Upper lobe of left lung (tissue), 6 donors: ENCODE measurements at places on chromosomes 4 and X. TPM values are rescaled to one million over a fixed set of nuclear protein-coding genes. Genes with fewer than 3 reads are reported as not detected.

MAGEE2 gene
- not detected for total RNA-seq

RBM47 gene
- 448 TPM for total RNA-seq

DNA sequence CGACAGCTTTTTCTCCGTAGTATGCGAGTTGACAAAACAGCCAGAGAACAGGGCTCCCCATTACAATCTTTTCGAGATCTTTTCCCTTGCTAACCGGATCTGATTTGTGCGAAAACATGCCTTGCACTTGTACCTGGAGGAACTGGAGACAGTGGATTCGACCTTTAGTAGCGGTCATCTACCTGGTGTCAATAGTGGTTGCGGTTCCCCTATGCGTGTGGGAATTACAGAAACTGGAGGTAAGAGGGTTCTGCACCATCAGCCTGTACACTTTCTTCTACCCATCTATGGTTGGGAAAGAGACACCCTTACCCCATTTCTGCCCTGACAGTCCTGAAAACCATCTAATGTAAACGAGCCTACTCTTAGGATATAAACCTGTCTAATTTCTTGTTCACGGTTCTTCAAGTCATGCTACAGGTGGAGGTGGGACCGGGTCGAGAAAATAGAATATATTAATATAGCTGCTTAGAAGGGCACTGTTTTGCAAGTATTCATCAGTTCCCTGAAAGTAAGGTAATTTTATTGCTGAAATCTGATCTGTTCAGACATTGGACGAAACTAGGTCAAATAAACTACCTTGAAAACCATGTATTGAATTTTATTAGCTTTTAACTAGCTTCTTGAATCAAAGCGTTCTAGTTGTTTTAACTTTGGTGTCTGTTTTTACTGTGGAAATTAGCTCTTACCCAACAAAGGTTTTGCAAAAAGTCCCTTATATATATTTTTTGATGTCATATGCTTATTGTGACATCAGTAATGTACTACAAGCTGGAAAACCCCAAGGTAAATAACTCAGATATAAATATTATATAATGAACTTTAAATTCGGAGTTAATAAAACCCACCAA, 869 bp downstream of the TMEM184C start:
- no peak for DNase-seq
- H3K27ac ChIP-seq: peak overlapping the region; percentile 92

DNA sequence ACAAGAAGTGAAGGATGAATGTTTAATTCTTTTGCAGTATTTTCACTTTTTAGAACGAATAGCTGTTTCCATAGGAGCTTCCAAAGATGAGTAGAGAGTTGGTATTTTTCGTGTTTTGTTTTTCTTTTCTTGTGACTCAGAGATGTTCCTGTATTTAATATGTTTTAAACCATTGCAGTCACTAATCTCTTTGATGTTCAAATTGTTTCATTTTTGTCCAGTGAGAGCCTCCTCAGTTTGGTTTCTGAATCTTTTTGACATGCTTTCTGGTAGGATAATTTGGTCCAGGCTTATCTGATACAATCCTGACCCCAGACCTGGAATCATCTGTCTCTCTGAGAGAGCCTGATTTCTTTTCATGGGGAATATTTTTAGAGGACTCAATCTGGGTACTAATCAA, 41.6 kb downstream of the BEX3 start:
- no peak for DNase-seq
- H3K4me3 ChIP-seq: no peak overlapping the region
- H3K36me3 ChIP-seq: no peaks in the 10 kb centered on the region
- H3K4me1 ChIP-seq: no peaks in the 10 kb centered on the region
- H3K27me3 ChIP-seq: no peaks in the 10 kb centered on the region

- peaks cover 26% of the 10 kb centered on the region for H3K4me1 ChIP-seq
- peak overlapping the region; percentile 89 for H3K27ac ChIP-seq
- no peaks in the 10 kb centered on the region for H3K36me3 ChIP-seq
- no peaks in the 10 kb centered on the region for H3K27me3 ChIP-seq
- peak; percentile 71 for DNase-seq
- H3K4me3 ChIP-seq: peak overlapping the region; percentile 27
Measured at GRCh38 chrX:49166914-49167739, 4.6 kb downstream of the MAGIX start.

DNA sequence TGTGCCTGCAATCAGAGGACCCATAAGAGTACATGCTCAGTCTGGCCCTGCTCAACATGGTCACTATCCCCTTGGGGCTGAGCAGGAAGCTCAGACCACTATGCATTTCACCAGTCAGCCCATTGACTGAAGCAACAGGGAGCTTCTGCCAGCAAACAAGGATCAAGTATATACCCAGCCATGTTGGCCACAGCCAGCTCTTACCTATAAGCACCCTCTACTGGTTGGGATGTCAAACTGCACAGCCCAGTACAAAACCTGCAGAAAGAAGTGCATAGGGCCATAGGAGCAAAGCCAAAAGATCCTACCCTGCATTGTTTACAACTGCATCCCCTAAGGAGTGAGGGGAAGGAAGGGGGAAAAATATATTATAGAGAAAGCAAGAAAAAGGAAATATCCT, 214.4 kb upstream of the CPEB2 start:
- no peaks in the 10 kb centered on the region for H3K27me3 ChIP-seq
- no peak for DNase-seq
- H3K4me3 ChIP-seq: no peak overlapping the region
- H3K4me1 ChIP-seq: no peaks in the 10 kb centered on the region

- no peaks in the 10 kb centered on the region for H3K27me3 ChIP-seq
- H3K27ac ChIP-seq: no peak overlapping the region
- H3K36me3 ChIP-seq: no peaks in the 10 kb centered on the region
- H3K4me1 ChIP-seq: no peaks in the 10 kb centered on the region
- no peak overlapping the region for H3K4me3 ChIP-seq
Measured at GRCh38 chr4:125794989-125795388, 480.2 kb downstream of the FAT4 start.

- H3K36me3 ChIP-seq: no peaks in the 10 kb centered on the region
- DNase-seq: no peak
- H3K4me1 ChIP-seq: no peaks in the 10 kb centered on the region
Measured at GRCh38 chrX:111151764-111152163, 55.8 kb downstream of the PAK3 start.

DNA sequence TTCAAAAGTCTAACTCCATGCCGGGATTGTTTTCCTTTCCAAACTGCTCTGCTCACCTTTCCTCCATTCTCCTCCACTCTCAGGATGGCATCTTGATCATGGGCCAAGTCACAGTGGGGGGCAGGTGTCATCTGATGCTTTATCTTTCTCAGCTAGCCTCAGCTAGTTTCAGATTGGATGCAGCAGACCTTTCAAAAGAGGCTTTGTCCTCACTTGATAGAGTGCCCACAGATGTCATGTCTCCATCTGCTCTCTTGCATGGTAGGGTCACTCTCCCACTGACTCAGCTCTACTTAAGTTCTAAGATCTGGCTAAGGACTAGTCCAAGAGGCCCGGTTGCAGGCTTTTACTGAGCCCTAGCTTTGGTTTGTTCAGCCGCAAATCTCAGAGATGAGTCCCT, 341.8 kb upstream of the GALNT7 start:
- no peaks in the 10 kb centered on the region for H3K36me3 ChIP-seq
- H3K4me1 ChIP-seq: no peaks in the 10 kb centered on the region
- no peaks in the 10 kb centered on the region for H3K27me3 ChIP-seq
- H3K4me3 ChIP-seq: no peak overlapping the region
- H3K27ac ChIP-seq: no peak overlapping the region

DNA sequence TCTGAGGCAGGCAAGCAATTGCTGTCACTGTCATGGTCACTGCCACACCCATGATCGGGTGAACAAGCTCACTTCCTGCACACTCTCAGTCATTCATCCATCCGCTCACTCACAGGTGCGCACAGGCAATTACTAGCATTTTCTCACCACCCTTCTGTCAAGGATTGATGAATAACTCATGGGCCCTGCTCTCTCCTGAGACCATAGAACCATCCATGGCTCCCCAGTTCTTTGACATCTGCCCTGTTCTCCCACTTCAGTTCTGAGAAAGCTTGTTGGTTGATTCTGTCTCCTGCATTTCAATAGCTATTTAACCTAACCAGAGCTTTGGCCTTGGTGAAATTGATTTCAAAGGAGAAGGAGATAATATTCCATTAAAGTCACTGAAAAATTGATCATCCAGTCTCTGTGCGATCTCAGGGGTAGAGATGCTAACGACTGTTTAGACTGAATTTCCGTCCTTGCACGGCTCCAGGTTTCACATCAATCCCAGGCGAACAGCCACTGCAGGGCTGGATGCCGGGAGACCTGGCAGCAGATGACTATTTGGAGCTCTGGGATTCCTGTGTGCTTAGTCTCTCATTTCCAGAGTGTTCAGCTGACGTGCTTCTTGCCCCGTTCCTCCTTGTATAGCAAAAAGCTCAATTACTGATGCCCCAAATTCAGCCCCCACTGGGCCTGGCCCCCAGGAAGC, 36.9 kb upstream of the ADRA2C start:
- H3K4me1 ChIP-seq: peaks cover 8% of the 10 kb centered on the region
- H3K36me3 ChIP-seq: no peaks in the 10 kb centered on the region
- no peaks in the 10 kb centered on the region for H3K27me3 ChIP-seq
- DNase-seq: no peak
- no peak overlapping the region for H3K27ac ChIP-seq

DNA sequence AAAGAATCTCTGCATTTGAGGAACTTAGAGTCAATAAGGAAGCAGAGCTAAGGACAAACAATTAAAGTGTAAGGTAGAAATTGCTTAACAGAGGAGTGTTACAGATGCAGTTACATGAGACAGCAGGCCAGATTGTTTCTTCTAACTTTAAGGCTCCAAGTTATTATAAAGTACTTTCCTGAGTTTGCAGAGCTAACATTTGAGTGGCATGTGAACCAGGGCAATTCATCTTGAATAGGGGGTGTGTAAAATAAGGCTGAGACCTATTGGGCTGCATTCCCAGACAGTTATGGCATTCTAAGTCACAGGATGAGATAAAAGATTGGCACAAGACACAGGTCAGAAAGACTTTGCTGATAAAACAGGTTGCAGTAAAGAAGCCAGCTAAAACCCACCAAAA, 7.6 kb upstream of the LNX1 start:
- no peak overlapping the region for H3K4me3 ChIP-seq
- H3K4me1 ChIP-seq: no peaks in the 10 kb centered on the region
- H3K36me3 ChIP-seq: no peaks in the 10 kb centered on the region
- H3K27ac ChIP-seq: no peak overlapping the region
- H3K27me3 ChIP-seq: no peaks in the 10 kb centered on the region

GRCh38 chr4:23962462-23962861, 72.6 kb upstream of the PPARGC1A start:
- H3K27ac ChIP-seq: no peak overlapping the region
- DNase-seq: no peak
- no peaks in the 10 kb centered on the region for H3K36me3 ChIP-seq
- H3K27me3 ChIP-seq: no peaks in the 10 kb centered on the region
- H3K4me3 ChIP-seq: no peak overlapping the region

- no peaks in the 10 kb centered on the region for H3K4me1 ChIP-seq
- DNase-seq: no peak
- H3K27ac ChIP-seq: no peak overlapping the region
- no peaks in the 10 kb centered on the region for H3K27me3 ChIP-seq
- no peaks in the 10 kb centered on the region for H3K36me3 ChIP-seq
Measured at GRCh38 chr4:29966386-29966785, 753.8 kb upstream of the PCDH7 start.

DNA sequence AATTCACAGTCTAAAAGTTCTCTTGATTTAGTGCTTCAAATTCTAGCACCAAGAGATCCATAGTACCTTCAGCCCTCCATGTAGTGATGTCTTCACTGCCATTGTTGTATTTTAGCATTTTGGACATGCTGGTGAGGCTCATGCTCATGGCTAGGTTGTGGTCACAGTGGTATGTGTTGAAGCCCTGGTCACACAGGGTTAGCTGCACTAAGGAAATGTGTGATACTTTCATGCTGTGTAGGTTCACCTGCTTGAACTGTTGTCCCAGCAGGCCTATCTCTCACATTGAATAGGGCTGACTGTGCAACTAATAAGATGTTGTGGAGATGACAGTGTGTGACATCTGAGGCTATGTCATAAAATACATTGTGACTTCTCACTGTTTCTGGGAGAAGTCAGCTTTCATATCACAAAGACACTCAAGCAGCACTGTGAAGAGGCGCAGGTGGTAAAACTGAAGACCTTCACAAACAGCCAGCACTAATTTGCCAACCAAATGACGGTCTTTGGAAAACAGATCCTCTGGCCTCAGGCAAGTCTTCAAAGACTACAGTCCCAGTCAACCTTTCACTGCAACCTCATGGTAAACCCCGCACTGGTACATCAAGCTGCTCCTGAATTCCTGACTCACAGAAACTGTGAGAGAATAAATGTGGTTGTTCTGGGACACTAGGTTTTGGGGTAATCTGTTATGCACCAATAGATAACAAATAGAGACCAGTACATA, 17.4 kb upstream of the ADH4 start:
- DNase-seq: no peak
- no peaks in the 10 kb centered on the region for H3K4me1 ChIP-seq
- no peaks in the 10 kb centered on the region for H3K27me3 ChIP-seq
- H3K4me3 ChIP-seq: no peak overlapping the region

GRCh38 chr4:83262682-83263081, 21.9 kb downstream of the COQ2 start:
- H3K4me3 ChIP-seq: no peak overlapping the region
- no peak for DNase-seq
- no peak overlapping the region for H3K27ac ChIP-seq
- H3K36me3 ChIP-seq: no peaks in the 10 kb centered on the region
- H3K4me1 ChIP-seq: peaks cover 6% of the 10 kb centered on the region

GRCh38 chr4:124202099-124202498, 510.4 kb downstream of the ANKRD50 start:
- no peak overlapping the region for H3K4me3 ChIP-seq
- H3K27ac ChIP-seq: no peak overlapping the region
- DNase-seq: no peak
- no peaks in the 10 kb centered on the region for H3K4me1 ChIP-seq
- H3K27me3 ChIP-seq: no peaks in the 10 kb centered on the region
- H3K36me3 ChIP-seq: no peaks in the 10 kb centered on the region

- no peak overlapping the region for H3K4me3 ChIP-seq
- H3K36me3 ChIP-seq: no peaks in the 10 kb centered on the region
- no peaks in the 10 kb centered on the region for H3K27me3 ChIP-seq
- no peak overlapping the region for H3K27ac ChIP-seq
- DNase-seq: no peak
Measured at GRCh38 chr4:55993994-55994663, 45.4 kb downstream of the CEP135 start.

- H3K4me1 ChIP-seq: peaks cover 15% of the 10 kb centered on the region
- no peaks in the 10 kb centered on the region for H3K27me3 ChIP-seq
- H3K27ac ChIP-seq: no peak overlapping the region
- no peak overlapping the region for H3K4me3 ChIP-seq
Measured at GRCh38 chr4:77859256-77859655, 3.4 kb upstream of the MRPL1 start.

GRCh38 chr4:102799816-102800215, 27.5 kb downstream of the UBE2D3 start:
- peaks cover 4% of the 10 kb centered on the region for H3K4me1 ChIP-seq
- H3K27me3 ChIP-seq: no peaks in the 10 kb centered on the region
- H3K4me3 ChIP-seq: no peak overlapping the region
- H3K27ac ChIP-seq: no peak overlapping the region
